ENCODE measurements at places on chromosomes 6 and 20. TPM values are rescaled to one million over a fixed set of nuclear protein-coding genes. Genes with fewer than 3 reads are reported as not detected.

GRCh38 chr6:114084327-114084890 lies 113.5 kb upstream of the HDAC2 start:
- peak; percentile 64 for DNase-seq

- DNase-seq = no peak
These were observed 70.1 kb upstream of the MRPS10 start for GRCh38 chr6:42287756-42288155.

- DNase-seq = no peak
These were observed 11.9 kb upstream of the RBM38 start for GRCh38 chr20:57379263-57379647.

- DNase-seq = no peak
These were observed 47.7 kb upstream of the PLN start for GRCh38 chr6:118500130-118501015.

GRCh38 chr20:400128-400453 lies 8.0 kb upstream of the RBCK1 start:
- DNase-seq = no peak

DNA sequence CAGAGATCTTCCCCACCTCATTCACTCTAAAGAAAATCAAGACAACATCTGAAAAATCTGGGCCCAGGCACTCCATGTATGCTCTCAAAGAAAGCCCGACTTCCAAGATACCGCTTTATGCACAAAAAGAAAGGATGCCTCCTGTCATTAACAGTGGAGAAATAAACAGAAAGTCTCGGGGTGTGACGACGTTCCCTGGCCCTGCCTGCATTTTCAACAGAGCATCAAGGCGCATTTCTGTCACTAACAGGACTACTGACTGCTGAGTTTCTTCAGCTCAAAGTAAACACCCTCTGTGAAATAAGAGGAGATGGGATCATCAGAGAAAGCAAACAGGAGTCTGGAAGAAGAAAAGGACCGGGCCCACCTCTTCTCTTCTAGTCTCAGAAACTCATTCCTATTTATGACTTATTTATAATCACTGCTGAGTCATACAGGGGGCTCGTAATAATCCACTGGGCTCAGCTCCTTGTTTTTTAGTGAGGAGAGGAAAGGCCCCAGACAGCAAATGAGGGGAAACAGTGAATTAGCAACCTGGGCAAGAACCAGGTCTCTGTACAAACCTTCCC lies 99.7 kb downstream of the ZMYND8 start:
- DNase-seq = no peak

DNA sequence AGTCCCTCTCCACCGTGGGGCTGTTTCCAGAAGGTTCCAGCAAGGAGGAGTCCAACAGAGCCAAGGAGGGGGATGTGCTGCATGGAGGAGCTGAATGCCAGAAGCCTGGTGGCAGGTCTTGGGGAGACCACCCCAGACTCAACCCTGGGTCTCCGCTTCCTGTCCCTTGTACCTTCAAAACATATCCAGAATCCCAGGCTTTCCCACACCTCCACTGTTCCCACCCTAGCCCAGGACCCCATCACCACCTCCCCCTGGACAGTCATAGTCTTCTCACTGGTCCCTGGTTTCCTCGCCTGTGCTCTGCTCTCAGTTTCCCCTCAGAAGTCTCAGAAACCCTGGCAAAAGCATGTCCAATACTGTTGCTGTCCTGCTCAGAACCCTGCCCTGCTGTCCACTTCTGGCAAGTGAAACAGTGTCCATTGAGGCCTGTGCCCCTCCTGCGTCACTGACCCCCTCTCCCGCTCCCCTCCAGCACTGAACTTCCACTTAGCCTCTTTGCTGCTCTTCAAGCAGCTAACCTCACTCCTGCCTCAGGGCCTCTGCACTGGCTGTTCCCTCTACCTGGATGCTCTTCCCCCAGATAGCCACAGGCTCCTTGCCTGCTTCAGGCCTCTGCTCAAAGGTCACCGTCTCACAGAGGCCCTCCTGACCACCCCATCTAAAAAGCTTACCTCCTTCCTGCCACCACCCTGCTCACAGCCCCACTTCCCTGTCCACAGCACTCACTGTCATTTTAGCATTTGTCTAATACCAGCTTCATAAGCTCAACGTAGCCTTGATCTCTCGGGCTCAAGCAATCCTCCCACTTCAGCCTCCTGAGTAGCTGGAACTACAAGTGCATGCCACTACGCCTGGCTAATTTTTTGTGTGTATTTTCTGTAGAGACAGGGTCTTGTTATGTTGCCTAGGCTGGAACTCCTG lies 169.2 kb downstream of the GRM4 start:
- no peak for DNase-seq

Gene ZNF391
- total RNA-seq = 11.8 TPM

Gene COL21A1
- 10.5 TPM for total RNA-seq

DNA sequence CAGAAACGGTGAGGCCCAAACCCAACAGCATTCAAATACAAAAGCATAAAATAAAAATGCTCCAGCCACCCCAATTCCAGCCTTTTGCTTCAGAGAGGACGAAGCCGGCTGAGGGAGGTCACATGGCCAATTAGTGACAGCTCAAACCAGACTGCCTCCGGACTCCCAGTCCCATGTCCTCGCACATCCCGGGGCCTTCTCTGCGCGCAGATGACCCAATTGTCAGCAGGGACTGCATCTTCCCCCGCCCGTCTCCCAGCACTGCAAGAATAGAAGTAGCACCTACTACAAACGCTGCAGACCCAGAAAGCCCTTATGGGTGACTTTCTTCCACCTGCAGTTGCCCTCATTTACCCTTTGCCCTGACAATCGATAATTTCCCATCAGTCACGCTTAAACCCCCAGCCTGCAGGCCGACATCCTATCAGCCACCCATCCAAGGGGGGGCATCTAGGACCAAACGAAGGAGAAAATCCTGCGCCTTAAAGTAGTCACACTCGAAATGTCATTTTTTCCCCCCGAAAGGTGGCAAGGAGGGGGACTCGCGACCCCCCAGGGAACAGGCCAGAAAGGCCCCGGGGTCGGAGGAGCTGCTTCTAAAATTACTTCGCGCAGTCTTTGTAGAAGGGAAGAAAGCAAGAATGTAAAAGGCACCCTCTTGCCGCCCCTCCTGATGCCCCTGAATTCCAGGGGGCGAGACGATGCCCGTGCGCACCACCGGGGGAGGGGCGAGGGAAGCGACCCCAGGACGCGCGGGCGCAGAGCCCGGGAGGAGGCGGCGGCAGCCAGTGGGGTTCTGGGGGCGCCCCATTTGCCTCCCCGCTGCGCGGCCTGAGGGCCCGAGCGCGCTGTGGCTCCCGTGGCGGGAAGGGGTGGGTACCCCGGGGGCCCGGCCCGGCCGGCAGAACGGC lies 792 bp downstream of the SLC23A2 start:
- peak; percentile 73 for DNase-seq

Measured in testis (tissue), 5 donors.